ENCODE measurements at places on chromosomes 11 and 22. TPM values are rescaled to one million over a fixed set of nuclear protein-coding genes. Genes with fewer than 3 reads are reported as not detected.

Gene SMC1B
- 0.59 TPM for total RNA-seq

GRCh38 chr11:19802773-19803293, 90.2 kb downstream of the NAV2 start:
- DNase-seq, result no peak

- peak; percentile 59 for DNase-seq
Measured at GRCh38 chr11:73439002-73439843, 63.0 kb downstream of the RELT start.

Gene CCDC157
- total RNA-seq, result 1.8 TPM

GRCh38 chr11:20881328-20882079, 212.1 kb downstream of the NELL1 start:
- DNase-seq, result no peak

Data from RPMI7951 (cell line).